ENCODE measurements at places on chromosomes 16 and 17.

- H3K4me1 ChIP-seq: no peaks in the 10 kb centered on the region
- H3K27ac ChIP-seq: no peak overlapping the region
- peaks cover 58% of the 10 kb centered on the region for H3K27me3 ChIP-seq
- no peak for DNase-seq
- no peak overlapping the region for H3K4me3 ChIP-seq
These were observed 29.7 kb upstream of the DLX4 start for GRCh38 chr17:49939318-49939717.

DNA sequence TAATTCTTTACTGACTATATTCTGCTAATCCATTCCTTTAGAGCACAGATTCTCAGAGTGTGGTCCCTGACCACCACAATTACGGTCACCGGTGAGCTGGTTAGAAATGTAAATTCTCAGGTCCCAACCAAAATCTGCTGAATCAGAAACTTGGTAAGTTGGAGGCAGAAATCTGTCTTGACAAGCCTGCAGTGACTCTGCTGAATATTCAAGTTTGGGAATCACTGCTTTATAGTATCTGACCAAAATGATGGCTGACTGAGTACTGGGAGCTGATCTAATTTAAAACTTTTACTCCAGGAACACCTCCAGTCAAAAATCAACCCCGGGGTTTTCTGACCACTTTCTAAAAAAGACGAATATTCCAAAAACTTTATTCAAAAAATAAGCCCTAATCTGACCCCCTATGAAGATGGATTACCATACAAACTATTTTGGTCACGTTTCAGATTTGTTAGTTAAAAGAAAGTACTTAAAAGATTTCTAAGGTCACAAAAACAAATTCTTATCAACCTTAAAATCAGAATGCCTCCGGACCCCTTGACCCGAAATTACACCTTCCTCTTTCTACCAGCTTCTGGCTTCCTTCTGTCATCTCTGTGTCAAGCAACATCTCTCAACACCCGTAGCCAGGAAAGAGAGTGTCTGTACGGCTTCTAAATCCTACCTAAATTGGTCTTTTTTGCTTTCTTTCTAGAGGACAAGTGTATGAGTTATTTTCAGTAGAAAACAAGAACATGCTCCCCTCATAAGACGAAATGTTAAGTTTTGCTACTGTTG is 38.6 kb downstream of the CREBBP start:
- no peak for DNase-seq
- no peaks in the 10 kb centered on the region for H3K4me1 ChIP-seq
- H3K36me3 ChIP-seq: peaks cover 6% of the 10 kb centered on the region
- no peak overlapping the region for H3K27ac ChIP-seq
- H3K4me3 ChIP-seq: no peak overlapping the region
- no peaks in the 10 kb centered on the region for H3K27me3 ChIP-seq

DNA sequence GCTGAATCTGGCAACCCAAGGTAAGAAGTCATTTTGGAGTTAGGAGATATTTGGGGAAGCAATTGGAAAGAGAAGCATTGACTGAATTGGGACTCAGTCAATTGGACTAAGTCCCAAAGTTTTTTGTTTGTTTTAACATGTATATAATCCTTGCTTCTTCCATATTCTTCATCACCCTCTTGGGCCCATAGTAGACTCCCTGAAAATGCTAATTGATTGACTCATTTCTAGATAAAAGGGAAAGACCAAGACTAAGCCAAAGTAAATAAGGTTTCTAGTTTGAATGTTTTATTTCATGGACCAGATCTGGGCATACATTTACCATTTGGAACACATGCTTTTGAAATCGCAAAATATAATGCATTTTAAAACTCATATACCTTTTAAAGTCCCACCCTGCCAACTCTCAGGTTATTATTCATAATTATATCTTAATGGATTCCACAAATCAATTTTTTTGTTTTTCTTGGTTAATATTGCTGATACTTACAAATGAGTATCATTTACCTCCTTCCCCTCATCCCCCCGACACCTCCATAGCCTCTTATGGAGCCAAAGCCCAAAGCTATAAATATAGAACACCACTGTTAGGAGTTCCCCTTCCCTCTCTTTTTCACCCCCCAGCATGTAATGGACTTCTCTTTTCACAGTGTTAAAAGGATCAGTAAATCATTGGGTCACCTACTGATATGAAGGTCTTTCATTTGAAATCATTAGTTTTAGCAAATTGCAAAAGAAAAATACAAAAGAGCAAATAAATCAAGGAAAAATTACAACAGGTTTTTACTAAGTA is 674.0 kb upstream of the SOX9 start:
- H3K4me1 ChIP-seq: no peaks in the 10 kb centered on the region
- H3K4me3 ChIP-seq: no peak overlapping the region
- no peaks in the 10 kb centered on the region for H3K36me3 ChIP-seq
- DNase-seq: no peak

GRCh38 chr16:80899809-80900592 is 95.6 kb upstream of the CDYL2 start:
- no peaks in the 10 kb centered on the region for H3K4me1 ChIP-seq
- H3K4me3 ChIP-seq: no peak overlapping the region
- no peak for DNase-seq
- no peaks in the 10 kb centered on the region for H3K27me3 ChIP-seq

Data from thymus (tissue), 14 donors.